ENCODE measurements at places on chromosomes 5 and 9. TPM values are rescaled to one million over a fixed set of nuclear protein-coding genes. Genes with fewer than 3 reads are reported as not detected.

DNA sequence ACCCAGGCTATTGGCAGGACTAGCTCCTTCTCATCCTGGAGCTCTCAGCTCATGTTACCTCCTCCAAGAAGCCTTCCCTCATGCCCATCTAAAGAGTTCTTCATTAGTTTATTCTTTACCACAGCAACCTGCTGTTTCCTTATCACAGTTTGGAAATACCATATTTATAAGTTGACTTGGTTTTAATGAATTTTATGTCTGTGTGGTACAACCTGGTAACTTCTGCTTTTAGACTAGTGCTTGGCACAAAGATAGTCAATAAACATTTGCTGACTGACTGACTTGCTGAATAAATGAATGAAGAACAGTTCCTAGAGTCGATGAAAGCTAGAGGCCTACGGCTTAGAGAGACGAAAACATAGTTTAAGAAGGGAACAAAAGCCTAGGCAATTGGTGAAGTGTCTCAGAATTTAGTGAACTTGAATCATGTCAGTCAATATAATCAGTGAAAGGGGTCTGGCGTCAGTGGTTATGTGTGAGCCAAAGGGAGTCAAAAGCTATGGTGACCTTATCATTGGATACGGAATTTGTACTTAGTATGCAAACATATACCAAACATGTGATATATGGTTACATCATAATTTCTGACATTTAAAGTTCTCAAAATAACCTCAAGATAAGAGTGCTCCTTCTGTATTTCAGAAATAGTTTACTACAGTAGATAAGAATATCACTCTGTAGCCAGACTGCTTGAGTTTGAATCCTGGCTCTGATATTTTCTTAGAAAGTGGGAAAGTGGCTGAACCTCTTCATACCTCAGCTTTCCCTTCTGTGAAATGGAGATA, 239.5 kb downstream of the MCTP1 start:
- no peaks in the 10 kb centered on the region for H3K27me3 ChIP-seq
- no peaks in the 10 kb centered on the region for H3K4me1 ChIP-seq
- DNase-seq = no peak
- H3K4me3 ChIP-seq = no peak overlapping the region

DNA sequence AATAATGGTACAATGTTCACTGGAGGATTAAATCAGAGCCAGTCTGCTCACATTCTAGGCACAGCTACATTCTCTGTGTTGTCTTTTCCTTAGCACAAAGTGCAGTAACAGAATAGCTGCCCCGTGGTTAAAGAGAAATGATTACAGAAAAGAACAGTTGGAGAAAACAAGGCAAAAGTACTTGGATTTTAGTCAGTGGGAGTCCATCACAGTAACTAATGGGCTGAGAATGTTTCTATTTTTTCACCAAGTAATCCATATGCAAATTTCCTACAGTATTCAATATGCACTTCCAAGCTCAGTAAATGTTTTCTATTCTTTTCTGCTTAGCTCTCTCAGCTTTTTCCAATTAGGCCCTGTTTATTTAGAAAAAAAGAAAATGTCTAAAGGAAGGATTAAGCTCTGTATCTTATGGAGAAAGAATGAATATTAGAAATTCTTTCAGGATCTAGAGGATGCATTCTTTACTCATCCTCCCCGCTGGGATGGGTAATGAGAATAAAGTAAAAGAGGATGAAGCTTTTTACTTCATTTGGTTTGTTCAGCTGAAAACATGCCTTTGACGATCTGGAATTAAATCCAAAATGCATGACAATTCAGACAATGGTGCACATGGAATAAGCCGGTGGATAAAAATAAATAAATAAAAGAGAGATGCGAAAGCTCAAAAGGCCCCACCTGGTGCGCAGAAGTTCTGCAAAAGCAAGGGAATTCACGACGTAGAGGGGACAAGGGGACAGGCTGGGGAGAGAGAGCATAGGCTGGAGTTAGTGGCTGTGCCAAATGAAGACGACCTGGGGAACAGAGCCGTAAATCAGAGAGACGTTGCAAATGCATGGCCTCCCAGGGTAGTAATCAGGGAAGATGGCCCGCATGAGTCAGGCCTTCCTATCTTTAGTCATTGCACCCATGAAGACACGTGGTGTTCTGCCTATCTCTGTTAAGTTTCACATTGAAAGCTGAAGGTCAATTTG, 345.2 kb downstream of the GLIS3 start:
- no peaks in the 10 kb centered on the region for H3K4me1 ChIP-seq
- no peaks in the 10 kb centered on the region for H3K36me3 ChIP-seq
- H3K27ac ChIP-seq = no peak overlapping the region
- no peaks in the 10 kb centered on the region for H3K27me3 ChIP-seq
- no peak for DNase-seq

The MOCS2 gene
- total RNA-seq = 20.8 TPM

- no peak overlapping the region for H3K4me3 ChIP-seq
- no peak for DNase-seq
- H3K4me1 ChIP-seq = no peaks in the 10 kb centered on the region
- H3K27ac ChIP-seq = no peak overlapping the region
- no peaks in the 10 kb centered on the region for H3K36me3 ChIP-seq
Measured at GRCh38 chr5:98989727-98990126, 60.9 kb upstream of the CHD1 start.

DNA sequence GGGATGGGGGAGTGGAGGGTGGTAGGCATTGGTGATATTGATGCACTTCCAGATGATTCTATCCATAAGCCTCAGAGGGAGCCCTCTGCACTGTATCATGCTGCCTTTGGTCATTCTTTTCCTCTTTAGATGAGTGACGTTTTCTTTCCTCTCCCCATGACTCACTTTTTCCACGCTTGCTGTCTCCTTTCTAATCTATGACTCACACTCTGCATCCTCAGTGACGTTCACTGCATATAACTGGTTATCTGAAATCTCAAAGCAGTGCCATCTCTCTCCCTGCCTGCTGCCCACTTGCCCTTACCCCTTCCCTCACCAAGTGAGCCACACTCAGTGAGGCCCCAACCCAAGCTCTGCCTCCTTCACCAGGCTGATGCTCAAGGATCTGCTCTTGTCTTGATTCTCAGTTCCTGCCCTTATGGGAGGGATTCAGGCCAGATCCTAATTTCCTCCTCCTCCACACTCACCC, 31.6 kb downstream of the PTGS1 start:
- H3K4me1 ChIP-seq = no peaks in the 10 kb centered on the region
- no peak overlapping the region for H3K27ac ChIP-seq
- no peaks in the 10 kb centered on the region for H3K27me3 ChIP-seq
- no peak overlapping the region for H3K4me3 ChIP-seq

- DNase-seq = no peak
- no peaks in the 10 kb centered on the region for H3K36me3 ChIP-seq
- no peak overlapping the region for H3K27ac ChIP-seq
- H3K27me3 ChIP-seq = no peaks in the 10 kb centered on the region
- no peak overlapping the region for H3K4me3 ChIP-seq
Measured at GRCh38 chr9:83422527-83422926, 115.7 kb downstream of the FRMD3 start.

DNA sequence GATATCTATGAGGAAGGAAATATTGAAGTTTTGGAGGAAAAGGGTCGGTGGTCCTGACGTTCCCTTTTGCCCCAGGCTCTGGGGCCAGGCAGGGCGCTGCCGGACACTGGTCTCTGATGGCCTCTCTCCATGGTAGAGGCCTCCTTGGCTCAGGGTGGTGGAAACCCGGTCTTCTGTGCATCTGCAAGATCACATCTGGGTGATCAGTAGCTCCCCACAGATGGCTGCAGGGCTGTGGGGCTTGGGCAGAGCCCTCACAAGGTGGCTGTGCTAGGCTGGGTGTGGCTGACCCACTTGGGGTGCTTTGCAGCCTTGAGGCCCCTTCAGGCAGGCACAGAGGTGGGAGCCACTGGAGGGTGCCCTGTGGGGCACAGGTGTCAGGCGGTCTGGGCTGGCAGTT, 53.9 kb upstream of the RNU6ATAC start:
- no peak overlapping the region for H3K27ac ChIP-seq
- no peaks in the 10 kb centered on the region for H3K27me3 ChIP-seq
- no peaks in the 10 kb centered on the region for H3K4me1 ChIP-seq

The ALG2 gene
- total RNA-seq = 13.9 TPM

DNA sequence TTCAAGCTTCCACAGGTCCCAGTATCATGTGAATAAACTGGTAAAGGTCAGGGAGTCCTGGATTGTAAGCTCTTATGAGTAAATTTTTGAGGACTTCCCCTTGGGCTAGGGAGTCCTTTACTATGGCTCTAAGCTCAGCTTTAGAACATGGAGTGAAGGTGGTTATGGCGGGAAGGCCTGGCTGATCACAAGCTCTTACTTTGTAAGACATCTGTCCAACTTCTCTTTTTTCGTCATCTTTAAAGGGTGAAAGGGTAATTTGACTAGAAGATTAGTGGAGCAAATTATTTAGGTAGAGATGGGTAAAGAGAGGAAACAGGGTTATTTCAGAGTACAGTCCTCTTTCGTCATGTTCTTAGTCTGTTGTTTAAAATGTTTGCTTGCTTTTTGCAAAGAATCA, 155.4 kb downstream of the AOPEP start:
- H3K4me1 ChIP-seq = no peaks in the 10 kb centered on the region
- H3K4me3 ChIP-seq = no peak overlapping the region
- no peak overlapping the region for H3K27ac ChIP-seq
- H3K36me3 ChIP-seq = no peaks in the 10 kb centered on the region
- DNase-seq = no peak
- no peaks in the 10 kb centered on the region for H3K27me3 ChIP-seq

- no peak for DNase-seq
- H3K27me3 ChIP-seq = no peaks in the 10 kb centered on the region
- H3K4me1 ChIP-seq = no peaks in the 10 kb centered on the region
- no peak overlapping the region for H3K27ac ChIP-seq
- no peak overlapping the region for H3K4me3 ChIP-seq
Measured at GRCh38 chr5:137375741-137376526, 123.2 kb downstream of the SPOCK1 start.

- H3K27me3 ChIP-seq = no peaks in the 10 kb centered on the region
- H3K27ac ChIP-seq = no peak overlapping the region
- H3K36me3 ChIP-seq = no peaks in the 10 kb centered on the region
- no peaks in the 10 kb centered on the region for H3K4me1 ChIP-seq
- DNase-seq = no peak
Measured at GRCh38 chr5:170056561-170057267, 49.0 kb upstream of the FOXI1 start.

Data from naive thymus-derived CD4-positive, alpha-beta T cell (primary cell).